NCI-H1417 (cell line): ENCODE measurements at places on chromosomes 16 and 17.

- DNase-seq, result no peak
Observed at GRCh38 chr16:58301052-58301451, 6.2 kb upstream of the PRSS54 start.

DNA sequence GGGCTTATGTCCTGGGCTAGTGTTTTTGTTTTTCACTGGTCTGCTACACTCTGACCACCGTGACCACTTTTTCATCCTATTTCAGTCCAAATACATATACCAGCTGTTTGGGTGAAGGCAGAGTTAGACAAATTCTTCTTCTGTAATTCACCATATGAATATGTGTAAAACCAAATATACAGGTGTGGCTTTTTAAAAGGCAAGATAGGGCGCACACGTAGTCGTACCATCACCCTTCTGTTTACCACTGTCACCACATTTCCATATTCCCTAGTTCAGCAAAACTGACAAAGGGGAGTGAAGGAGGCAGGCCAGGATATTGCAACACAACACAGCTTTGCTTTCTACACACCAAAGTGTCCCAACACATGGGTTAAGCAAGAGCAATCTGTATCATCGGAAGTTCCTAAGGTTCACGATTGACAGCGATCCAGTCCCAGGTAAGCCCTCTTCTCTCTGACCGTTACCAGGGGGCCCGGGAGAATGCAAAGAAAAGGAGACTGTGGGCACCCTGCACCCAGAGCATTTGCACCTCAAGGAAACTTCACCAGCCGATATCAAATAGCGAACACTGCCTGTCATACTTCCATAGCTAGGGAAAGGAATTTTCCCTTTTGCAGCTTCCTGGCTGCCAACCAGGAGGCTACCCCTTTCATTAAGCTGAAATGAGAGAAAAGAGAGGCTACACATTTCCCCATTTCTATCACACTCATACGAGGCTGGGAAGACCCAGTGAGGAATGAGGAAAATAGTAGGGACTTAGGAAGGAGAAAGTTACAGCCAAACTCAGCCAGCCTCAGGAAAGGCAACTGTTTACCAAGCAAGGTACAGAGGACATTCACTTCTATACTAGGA is 23.1 kb downstream of the CREBBP start:
- no peak for DNase-seq

DNA sequence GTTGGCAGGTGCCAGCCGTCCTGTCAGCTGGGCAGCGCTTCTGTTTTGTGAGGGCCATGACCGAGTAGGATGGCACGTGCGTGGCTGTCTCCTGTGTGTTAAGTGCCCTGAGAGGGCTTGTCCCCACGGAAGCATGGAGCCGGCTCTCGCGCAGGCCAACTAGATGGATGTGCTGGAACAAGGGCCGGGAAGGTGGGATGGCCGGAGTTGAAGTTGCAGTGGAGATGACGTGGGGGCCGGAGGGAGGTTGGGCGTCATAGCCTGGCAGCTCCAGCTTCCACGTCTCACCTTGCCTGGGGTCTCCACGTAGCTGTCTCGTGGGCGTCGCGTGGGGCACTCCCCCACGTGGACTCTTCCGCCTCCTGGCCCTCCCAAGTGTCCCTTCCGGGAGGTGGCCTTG is 27.7 kb downstream of the TBCD start:
- no peak for DNase-seq

DNA sequence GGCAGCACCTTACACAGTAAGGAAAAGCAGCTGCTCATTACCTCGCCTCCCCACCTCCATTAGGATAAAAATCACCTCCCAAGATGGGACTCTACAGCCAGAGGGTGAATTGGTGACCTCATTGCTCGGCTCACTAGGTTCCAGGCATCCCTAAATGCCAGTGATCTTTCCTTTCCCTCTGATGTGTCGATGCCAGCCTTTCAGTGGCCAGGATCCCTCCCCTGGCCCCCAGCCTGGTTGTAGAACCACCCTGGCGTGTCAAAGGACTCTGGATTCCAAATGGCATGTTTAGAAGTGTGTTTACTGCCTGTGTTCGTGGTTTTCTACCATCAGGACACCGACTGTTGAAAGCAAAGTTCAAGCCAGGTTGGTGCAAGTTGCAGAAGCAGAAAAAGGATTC is 72.1 kb upstream of the LYRM9 start:
- no peak for DNase-seq

DNA sequence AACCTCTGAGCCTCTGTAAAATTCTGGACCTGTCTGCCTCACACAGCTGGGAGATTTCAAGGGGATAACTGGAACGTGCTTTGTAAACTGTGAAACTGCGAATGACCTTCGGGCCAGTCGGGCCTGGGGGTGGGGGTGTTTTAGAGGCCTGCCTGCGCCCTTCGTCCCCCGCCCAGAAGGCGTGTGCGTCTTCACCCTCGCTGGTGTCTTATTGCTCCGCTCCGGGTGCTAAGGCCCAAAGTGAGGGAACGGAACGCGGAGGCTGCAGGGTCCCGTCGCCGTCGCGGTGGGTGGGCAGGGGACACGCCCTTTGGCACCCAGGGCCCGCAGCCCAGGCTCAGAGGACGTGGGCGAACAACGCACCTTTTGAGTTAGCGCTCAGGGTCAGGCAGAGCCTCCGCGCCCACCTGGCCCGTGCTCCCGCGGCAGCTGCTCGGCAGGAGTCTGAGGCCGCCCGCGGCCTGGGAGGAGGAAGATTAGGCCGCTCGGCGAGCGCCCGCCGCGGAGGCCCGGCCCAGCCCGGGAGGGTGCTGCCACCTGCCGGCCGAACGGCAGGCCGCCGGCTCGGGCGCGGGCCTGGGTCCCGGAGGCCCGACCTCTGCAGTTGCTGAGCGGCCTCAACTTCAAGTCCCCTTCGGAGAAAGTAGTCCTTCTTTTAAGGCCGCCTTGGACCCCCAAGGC is 29.7 kb downstream of the DCAKD start:
- peak; percentile 48 for DNase-seq

DNA sequence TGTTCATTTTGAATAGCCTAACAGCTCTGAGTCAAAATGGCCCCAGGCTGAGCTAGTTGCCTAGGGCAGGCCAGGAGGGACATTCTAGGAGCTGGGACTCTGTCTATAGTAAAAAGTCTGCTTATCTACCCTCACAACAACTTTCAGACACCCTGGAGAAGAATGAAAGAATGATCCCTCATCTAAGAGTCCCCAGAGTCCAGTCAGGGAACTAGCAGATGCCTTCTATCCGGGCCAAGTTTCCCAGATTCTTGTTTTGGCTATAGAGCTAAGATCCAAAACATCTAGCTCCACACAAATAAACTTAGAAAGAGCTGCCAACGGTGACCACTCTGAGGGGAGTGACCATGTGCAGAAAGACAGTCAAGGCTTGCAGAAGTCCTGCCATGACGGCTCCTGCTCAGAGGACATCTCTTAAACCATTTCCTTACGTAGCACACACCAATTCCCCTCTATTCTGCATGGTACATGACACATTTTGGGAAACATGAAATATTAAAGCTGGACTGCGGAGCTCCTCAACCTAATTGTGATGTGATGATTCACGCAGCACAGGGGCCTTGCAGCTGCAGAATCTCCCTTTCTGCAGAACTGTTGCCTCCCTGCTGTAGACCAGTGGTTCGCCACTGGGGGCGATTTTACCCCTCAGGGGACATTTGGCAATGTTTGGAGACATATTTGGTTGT is 24.2 kb downstream of the FAM20A start:
- no peak for DNase-seq

DNA sequence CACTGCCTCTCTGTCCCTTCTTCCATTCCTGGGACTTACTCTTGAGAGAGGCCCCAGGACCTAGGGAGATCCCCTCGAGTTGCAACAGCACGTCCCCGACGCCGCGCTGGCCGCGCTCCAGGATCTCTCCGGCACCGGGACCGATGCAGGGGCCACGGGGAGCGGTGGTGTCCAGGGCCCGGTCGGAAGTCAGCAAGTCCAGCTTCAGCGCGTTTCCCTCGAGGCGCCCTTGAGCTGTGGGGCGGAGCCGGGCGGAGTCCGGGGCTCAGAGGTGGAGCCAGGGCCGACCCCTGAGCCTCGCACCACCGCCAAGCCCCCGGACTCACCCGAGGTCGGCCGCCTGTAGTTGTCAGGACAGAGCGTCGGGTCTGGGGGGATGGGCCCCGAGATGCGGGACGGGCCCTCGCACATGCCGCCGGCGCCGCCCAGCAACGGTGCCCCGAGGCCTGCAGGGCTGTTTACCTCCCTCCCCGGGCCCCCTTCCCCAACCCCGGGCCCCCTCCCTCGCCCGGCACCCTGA is 458 bp downstream of the ENKD1 start:
- peak; percentile 78 for DNase-seq

GRCh38 chr17:50966163-50966666 is 100.1 kb upstream of the TOB1 start:
- no peak for DNase-seq

DNA sequence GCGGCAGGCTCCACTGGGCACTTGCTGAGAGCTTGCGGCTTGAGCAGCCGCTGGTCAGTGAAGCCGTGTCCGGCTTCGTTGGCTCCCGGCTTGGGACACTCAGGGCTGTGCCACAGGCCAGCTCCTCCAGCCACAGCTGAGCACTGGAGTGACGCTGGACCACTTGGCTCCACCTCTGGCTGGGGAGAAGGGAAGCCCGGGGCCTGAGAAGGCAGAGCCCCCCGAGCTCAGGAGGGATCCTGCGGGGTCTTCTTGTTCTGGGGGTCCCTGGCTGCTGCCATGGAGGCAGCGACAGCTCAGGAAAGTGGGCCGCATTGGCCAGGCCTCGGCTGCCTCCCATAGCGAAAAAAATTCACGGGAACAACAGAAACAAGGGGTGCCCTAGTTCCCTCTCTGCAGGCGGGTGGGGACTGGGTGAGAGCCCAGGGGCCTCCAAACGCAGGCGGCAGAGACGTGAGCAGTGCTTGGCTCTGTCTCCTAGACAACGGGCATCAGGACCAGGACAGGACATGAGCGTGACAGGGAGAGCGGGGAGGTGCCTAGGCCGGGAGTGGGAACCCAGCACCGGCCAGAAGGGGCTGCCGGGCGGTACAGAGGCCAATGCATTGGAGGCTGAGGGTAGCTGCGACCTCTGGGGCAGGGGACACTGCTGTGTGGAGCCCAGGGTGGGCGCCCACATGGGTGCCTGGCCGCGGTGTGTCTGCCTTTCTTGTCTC is 37.7 kb downstream of the SLC7A5 start:
- no peak for DNase-seq

GRCh38 chr16:24070851-24071250 is 185.3 kb upstream of the CACNG3 start:
- DNase-seq, result peak; percentile 66

- DNase-seq, result peak; percentile 43
Observed at GRCh38 chr16:66483689-66484452, 56.8 kb downstream of the BEAN1 start.

DNA sequence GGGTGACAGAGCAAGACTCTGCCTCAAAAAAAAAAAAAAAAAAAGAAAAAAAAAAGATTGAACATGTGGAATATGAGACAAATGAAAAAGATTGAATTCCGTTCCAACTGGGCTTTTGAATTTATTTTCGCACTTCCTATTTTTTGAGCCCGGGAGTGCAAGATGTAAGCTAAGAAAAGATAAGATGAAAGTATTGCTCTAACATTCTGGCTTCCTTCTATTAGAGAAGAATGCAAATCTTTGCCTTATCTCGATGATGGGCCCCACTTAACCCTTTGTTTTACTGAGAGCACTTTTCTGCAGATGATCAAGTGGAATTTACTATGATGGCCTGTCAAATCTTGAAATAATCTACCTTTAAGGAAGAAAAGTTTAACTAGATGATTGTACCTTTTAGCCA is 96.3 kb downstream of the WWOX start:
- no peak for DNase-seq

DNA sequence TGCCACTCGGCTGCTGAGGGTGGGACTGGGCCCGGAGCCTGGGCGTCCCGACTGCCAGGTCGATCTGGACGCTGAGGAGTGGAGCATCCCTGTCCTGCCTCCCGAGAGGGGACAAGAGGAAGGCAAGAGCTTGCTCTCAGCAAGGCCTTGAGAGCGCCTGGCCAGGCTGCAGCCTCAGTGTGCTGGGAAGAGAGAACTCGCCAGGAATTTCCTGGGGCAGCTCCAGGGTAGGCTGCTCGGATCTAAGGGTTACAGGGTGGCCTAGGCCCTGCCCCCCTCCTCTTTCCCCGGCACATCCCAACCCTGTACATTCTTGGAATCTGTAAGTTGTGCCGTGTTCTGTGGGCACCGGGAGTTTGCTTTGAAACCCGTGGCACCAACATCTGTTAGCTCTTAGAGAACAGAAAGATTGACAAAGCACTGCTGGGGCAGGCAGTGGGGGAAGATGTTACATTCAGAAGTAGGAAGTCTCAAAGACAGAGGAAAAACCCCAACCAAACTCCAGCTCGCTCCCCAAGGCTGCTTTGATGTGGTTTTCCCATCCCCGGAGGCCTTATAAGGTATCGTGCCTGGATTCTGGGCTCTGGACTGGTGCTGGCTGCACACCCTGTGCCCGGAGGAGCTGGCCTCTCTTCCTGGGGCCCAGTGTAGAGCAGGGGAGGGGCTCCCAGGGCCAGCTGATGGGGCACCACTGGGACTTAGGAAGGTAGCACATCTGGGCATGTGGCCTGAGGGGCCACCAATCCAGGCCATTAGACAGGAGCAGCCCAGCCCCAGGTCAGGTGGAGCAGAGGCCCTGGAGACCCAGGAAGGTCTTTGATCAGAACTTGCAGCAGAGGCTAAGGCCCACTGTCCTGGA is 55.2 kb downstream of the NKD1 start:
- no peak for DNase-seq

- no peak for DNase-seq
Observed at GRCh38 chr16:57607676-57608461, 20.6 kb upstream of the ADGRG1 start.

DNA sequence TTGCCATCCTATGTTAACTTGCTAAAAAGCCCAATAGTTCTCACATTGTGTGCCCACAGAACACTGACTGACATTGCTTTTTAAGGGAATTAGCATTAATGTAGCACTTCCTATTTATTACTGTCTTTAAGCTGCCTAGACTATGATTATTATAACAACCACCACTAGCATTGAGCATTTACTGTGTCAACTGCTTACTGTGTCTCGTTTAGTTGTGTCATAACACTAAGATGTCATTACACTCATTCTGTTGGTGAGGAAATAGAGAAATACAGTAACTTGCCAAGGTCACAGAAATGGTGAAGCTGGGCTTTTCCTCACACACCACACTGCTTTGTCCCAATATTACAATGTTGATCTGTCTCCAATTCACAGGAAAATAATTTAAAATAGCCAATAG is 30.2 kb downstream of the TRIM25 start:
- DNase-seq, result no peak

DNA sequence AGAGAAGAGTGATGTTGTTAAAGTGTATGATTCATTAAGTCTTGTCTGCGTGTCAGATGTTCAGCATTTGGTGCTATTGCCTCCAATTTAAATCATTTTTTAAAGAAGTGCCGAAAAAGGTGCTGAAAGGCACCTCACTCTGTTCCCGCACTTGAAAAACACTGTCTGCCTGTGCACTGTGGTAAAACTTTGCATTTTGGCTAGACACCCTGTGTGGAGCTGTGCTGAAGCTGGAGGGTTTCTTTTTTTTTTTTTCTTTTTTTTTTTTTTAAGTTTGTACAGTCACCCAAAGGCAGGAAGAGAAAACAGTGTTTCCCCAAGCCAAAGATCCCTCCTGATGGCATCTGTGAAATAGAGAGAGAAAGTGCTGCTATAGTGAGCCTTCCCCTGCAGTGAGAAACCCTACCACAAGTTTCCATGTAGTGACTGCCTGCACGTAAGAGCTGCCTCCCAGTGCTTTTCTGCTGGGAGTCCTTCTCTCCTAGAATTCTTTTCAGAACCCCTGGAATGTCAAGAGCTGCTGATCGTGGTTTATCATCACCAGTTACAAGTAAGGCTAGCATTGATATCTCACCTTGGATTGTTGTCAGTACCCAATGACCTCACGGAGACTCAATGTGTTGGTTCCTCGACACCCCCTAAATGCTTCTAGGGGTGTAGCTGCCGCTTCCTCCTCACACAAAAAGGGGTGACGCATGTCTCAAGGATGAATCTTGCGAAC is 116.0 kb upstream of the SOX9 start:
- DNase-seq, result no peak

- peak; percentile 51 for DNase-seq
Observed at GRCh38 chr17:2194889-2195335, 108.7 kb downstream of the SMG6 start.
